Thoracic aorta (tissue), 2 donors: ENCODE measurements at places on chromosomes 16 and 17. TPM values are rescaled to one million over a fixed set of nuclear protein-coding genes. Genes with fewer than 3 reads are reported as not detected.
A peak's percentile ranks its signal among the peaks of the same experiment; 100 is the strongest.

Gene COG4
- 46.7 TPM for total RNA-seq

GRCh38 chr17:2101448-2102257, 46.8 kb downstream of the HIC1 start:
- no peak for DNase-seq

DNA sequence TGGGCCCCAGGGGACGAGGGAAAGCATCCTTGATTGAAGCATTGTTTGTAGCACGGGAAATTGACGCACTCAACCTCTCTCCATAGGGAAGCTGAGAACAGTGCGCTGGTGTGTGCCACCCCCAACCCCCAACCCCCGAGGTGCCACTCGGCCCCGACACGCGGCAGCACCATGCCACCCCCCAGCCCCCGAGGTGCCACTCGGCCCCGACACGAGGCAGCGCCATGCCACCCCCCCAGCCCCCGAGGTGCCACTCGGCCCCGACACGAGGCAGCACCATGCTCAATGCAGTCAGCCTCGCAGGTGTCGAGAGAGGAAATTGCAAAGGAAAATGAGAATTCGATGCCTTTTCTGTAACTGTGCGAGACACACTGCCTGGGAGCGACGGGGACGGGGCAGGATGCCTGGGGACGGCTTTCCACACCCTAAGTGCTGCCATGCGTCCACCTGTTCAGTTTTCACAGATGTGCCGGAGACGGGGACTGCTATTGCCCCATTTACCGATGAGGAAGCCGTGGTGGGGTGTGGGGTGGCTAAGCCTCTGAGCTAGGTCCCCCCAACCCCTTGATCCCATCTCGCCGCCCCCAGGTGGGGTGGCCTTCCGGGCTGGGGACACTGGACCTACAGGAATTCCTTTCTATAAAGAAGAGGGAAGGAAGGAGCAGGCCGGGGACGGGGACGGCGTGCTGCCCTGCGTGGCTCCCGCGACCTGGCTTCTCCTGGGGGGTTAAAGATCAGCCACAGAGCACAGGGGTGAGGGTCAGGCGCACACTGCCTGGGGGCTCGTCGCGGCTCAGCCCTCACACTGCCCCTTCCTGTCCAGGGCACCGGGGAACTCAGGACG, 9.8 kb downstream of the CBFA2T3 start:
- no peak for DNase-seq

DNA sequence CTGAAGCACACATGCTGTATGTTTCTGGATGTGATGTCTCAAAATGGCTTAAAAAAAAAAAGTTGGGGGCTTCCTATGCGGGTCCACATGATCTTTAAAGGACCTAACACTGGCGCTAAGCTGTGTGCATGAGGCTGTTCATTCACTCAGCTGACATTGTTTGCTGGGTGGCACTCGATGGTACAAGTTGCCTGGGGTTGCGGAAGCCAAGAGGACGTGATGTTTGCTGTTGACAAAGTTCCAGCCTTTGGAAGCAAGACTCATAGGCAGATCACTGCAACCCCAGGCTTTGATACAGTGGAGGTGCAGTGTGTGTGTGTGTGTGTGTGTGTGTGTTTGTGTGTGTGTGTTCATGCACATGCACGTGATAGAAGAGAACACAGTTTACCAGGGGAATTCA, 29.5 kb upstream of the DNAI2 start:
- DNase-seq = no peak

GRCh38 chr17:28173031-28173561, 130.6 kb downstream of the NLK start:
- no peak for DNase-seq

DNA sequence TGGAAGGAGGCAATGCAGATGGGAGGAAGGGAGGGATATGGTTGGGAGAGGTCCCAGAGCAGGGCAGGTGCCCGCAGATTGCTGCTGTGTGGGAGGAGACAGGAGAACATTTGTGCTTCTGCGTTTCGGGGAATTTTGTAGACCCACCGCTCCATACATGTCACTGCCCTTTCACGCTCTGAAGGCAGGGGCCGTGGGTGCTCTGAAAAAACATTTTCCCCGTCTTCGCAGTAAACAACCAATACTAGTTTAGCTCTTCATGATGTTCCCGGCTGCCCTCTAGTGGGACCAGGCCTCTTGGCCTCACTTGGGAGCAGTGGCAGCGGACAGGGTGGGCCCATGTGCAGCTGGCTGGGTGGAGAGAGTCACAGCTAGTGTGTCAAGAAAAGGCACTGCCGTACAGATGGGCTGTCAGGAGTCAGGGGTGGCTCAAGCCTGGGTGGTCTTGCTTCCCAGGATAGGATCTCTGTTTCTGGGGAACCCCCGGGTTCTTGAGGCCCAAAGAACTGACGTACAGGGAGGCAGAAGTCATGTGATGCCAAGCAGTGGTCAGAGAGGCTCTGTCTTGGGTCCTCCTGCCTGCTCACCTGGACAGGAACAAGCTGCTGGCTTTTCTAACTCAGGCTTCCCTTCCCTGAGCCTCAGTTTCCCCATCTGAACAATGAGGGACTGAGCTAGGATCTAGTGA, 46.5 kb upstream of the CPNE2 start:
- DNase-seq = peak; percentile 55
